Stimulated activated CD8-positive, alpha-beta memory T cell treated with anti-CD3 and anti-CD28 coated beads, Interleukin-2, amount 100 ng/mL, for 1 hour (primary cell): ENCODE measurements at places on chromosomes 4 and X.

- no peak for DNase-seq
Observed at GRCh38 chrX:68721546-68721945, 74.1 kb downstream of the STARD8 start.

DNA sequence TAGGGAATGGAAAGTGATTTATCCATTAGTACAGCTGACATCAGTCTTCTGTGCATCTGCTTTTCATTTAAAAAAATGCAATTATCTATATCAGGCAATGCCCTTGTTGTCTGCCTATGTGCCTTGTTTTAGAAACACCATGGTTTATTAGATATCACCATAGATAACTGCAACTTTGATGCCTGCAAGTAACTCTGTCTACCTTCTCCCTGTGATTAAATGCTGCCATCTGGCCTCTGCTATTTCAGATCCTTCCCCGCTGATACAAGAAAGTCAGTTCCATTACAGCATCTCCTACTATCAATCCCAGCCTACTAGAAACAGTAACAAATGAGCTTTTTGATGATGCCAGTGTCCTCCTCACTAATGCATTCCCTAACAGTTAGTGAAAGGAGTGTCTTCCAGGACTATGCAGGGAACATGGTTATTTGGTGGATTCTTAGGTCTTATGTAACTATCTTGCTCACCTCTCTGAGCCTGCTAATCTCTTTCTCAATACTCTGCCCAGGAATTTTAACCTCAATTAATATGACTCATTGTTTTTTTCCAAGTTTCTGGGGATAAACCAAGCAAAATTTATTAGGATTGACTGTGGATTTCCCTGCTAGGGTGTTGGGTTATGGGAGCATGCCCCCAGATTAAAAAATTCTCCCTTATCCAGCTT lies 444.9 kb downstream of the RAPGEF2 start:
- no peak for DNase-seq

DNA sequence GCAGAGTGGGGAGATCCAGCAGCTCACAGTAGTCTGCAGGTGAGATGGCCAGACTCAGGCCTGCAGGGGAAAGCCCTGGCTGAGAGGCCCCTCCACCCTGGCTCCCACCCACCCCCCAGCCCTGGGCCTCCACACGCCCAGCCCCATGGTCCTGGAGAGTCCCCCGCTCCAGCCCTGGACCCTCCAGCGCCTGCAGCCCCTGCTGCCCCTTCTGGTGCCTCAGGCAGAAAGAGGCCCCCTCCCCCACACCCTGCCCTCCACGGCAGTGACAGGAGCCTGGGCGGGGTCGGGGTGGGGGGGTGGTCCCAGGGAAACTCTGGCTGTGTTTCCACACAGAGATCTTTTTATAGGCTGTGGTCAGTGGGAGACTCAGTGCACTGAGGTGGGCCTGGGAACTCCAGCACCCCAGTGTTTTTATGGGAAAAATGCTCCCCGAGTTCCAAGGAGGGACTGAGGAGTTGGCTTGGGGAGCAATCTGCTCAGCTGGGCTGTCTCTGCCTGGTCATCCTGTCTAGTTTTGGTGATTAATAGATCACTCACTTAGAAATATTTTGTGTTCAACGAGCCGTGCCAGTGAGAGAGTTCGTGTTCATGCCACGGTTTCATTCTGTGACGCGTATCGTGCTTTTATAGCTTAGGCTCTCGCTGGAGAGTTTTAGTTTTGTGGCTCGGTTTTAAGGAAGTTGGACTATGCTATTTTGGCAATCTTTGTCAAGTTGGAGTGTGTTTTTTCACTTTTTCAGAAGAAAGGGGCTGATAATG lies 53.1 kb upstream of the HGFAC start:
- no peak for DNase-seq

GRCh38 chr4:82042042-82042441 lies 331.7 kb downstream of the HNRNPD start:
- DNase-seq: no peak

GRCh38 chrX:101163166-101163565 lies 56.4 kb upstream of the DRP2 start:
- no peak for DNase-seq
